ENCODE measurements at places on chromosomes 3 and 15. TPM values are rescaled to one million over a fixed set of nuclear protein-coding genes. Genes with fewer than 3 reads are reported as not detected.

The RAB6B gene
- total RNA-seq = 0.28 TPM

The ENTPD3 gene
- not detected for total RNA-seq

- DNase-seq = peak; percentile 43
Measured at GRCh38 chr15:57112178-57112577, 193.7 kb downstream of the TCF12 start.

The BCL2A1 gene
- total RNA-seq = 4.5 TPM

- DNase-seq = no peak
Measured at GRCh38 chr3:44896440-44896839, 22.0 kb downstream of the TGM4 start.

The REC114 gene
- total RNA-seq = not detected

The IGSF10 gene
- total RNA-seq = under 0.01 TPM

The ITIH1 gene
- total RNA-seq = not detected

DNA sequence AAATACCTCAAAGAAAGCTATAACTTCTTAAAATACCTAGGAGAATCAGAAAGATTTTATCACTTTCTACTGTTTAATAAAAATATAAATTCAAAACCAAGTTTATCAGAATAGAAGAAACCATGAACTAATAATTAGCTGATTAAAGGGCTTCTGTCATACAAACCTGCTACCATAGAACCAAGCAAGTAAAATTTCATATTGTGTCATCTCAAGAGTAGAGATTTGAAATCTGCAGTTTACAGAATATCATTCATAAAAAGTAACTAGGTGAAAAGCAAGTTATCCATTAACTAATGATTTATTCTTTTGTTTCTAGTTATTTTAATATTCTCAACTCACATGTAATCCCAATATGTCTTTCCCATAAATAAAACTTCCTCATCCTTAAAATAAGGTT is 36.8 kb upstream of the XXYLT1 start:
- no peak for DNase-seq

GRCh38 chr15:81478354-81478753 is 104.3 kb upstream of the TMC3 start:
- DNase-seq = peak; percentile 10

DNA sequence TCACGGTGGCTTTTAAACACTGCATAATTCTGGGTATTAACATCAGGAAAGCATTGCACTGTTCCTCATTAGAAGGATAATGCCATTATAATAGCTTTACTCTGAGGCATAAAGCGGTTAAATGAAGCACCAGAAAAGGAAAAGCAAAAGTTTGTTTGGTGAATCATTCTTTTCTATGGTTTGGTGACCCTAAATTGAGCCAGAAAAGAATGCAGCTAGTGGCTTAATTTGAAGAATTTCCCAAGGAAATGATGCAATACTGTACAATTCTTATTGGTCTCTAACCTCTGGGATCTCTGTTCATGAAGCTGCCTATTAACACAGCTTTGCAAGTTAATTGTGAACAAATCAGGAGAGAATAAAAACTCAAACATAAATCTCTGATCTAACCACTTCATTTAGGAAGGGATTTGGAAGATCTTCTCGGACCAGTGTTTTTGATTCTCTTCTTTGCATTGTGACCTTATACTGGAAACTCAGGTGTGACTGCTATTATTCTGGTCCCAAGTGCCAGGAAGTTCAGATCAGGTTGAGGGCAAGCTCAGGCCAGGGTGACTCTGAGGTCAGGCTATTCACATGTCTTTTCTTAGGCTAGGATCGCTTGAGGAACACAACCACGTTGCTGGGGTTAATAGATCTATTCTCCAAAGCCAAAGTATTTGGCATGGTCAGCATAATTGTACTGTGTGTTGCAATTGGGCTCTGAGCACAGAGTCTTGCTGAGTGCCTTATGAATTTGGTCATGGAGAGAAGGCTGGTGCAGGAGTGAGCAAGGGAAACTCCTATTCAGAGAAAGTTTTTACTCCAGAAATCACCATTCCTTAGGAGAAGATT is 11.3 kb upstream of the DLG1 start:
- peak; percentile 93 for DNase-seq

- DNase-seq = no peak
Measured at GRCh38 chr3:120797857-120798256, 55.3 kb downstream of the GTF2E1 start.

DNA sequence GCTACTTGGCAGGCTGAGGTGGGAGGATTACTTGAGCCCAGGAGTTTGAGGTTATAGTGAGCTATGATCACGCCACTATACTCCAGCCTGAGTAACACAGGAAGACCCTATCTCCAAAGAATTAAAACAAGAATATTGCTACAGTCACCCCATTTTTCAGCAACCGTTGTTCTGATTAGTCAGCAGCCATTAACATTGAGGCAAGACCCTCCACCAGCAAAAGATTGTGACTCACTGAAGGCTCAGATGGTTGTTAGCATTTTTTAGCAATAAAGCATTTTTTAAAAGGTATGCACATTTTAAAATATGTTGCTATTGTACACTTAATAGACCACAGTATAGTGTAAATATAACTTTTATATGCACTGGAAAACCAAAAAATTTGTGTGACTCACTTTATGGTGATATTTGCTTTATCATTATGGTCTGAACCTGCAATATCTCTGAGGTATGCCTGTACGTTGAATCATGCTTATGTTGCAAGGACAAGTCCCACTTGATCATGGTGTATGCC is 492.6 kb downstream of the SQOR start:
- peak; percentile 86 for DNase-seq

- DNase-seq = no peak
Measured at GRCh38 chr3:127448671-127449070, 141.9 kb downstream of the TPRA1 start.

- DNase-seq = peak; percentile 74
Measured at GRCh38 chr15:40328176-40328575, 4.7 kb downstream of the INAFM2 start.

DNA sequence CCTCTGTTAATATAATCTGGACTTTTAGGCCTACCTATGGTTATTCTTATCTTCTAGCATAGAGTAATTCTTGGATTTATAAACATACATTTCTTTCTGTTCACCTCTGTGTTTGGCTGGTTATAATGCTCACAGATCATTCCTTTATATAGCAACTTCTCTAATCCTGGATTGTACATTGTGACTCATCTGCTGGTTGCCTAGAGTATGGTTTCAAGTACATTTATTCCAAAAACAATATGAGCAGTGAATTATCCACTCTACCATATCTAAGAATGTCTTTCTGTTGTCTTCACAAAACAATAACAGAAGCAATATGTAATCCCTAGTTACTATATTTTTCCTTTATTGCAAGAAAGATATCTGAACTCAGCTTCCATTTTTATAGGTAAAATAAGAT is 35.3 kb downstream of the FSIP1 start:
- peak; percentile 84 for DNase-seq

The BCHE gene
- 1.6 TPM for total RNA-seq

DNA sequence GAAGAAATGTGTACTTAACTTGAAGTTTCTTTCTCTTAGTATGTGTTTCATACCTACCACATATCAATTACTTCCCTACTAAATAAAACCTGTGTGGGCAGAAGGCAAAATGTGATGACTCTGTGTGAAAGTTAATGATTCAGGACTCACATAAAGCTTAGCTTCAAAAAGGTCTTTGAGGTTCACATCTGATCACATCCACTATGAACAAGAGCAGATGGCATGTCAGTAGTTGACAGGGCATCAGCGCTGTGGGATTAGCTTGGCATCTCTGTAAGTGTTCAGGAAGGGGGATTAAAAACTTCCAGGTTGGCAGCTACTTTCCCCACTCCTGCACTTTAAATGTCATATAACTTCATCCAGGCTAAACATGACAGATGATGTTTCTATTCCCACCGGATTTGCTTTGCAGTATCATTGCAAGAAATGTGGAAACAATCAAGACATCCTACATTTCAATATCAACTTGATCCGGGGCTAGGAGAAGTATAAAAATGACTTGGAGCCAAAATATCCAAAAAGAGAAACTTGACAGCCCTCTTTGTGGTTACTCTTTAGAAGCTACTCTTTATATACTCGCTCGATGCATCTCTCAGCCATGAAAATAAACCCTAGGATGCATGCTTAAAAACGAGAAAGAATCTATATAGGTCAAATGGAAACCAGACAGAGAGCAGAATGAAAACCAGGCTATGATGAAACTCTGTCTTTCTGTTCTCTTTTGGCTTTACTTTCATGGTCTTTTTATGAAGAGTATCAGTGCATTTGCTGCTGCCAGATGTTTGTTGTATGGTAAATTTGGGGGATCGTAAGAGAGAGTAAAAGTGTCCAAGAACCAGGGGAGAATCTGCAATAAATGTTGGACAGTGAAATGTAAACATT is 273.1 kb upstream of the ALCAM start:
- DNase-seq = no peak

DNA sequence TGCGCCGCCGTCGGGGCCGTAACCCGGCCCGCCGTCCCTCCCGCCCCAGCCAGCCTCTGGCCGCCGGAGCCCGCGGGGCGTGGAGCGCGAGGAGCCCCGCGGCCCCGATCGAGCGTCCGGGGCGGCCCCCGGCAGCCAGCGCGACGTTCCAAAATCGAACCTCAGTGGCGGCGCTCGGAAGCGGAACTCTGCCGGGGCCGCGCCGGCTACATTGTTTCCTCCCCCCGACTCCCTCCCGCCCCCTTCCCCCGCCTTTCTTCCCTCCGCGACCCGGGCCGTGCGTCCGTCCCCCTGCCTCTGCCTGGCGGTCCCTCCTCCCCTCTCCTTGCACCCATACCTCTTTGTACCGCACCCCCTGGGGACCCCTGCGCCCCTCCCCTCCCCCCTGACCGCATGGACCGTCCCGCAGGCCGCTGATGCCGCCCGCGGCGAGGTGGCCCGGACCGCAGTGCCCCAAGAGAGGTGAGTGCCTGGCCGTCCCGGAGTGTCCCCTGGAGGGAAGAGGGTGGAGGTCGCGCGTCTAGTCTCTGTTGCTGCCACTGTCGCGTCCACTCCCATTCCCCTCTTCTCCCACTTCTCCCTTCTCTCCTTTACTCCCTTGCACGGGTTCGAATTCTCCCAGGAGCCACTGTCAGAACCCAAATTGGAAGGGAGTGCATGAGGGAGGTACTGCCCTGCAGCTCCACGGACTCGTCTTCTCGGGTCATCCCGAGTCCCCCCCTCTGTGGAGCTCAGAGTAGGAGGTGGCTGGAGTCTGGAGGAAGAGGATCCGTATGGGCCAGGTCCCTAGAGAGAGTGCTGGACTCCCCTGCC is 585 bp downstream of the CSK start:
- DNase-seq = no peak

- DNase-seq = no peak
Measured at GRCh38 chr15:25268166-25268565, 170.7 kb downstream of the UBE3A start.

DNA sequence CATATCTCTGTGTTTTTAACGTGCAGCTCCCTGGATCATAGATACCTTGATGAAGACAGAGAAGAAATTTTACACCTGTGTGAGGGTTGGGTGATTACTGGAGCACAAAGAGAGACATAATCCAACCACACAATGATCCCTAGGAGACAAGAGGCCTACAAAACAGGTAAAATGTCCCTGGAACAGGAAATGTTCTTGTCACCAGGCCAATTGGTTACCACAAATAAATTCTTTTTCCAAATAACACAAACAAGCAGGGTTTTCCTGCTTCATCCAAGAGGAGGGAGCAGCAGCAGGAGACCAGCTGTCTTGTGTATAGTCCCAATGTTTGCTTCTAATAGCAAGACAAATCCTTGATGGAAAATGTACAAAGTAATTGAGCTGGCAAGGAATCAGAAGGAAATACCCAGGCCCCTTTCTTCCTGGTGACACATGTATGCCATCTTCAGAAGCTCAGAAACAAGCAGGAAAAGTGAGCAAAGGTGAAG is 1.4 kb downstream of the MGLL start:
- DNase-seq = peak; percentile 56

The SYNPR gene
- total RNA-seq = not detected

GRCh38 chr3:191982481-191982880 is 521.5 kb downstream of the PYDC2 start:
- no peak for DNase-seq

All from IMR-90 (cell line).